Kidney capillary endothelial cell (primary cell): ENCODE measurements at places on chromosomes 5 and 9.
A peak's percentile ranks its signal among the peaks of the same experiment; 100 is the strongest.

- no peak for DNase-seq
These were observed 31.1 kb downstream of the DIMT1 start for GRCh38 chr5:62372600-62372999.

DNA sequence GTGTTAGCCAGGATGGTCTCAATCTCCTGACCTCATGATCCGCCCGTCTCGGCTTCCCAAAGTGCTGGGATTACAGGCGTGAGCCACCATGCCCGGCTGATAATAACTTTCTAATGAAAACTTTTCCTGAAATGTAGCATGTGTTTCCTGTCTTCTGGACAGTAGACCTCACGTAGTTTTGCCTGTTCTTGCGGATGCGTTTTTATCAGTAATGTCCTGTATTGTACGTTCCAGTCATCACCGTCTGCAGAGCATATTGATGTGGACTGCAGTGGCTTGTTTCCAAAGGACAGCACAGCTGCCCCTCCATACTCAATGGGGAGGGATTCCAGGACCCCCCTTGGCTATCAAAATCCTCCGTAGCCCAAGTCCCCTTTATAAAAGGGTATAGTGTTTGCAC, 12.8 kb downstream of the EXOC3 start:
- no peak for DNase-seq

DNA sequence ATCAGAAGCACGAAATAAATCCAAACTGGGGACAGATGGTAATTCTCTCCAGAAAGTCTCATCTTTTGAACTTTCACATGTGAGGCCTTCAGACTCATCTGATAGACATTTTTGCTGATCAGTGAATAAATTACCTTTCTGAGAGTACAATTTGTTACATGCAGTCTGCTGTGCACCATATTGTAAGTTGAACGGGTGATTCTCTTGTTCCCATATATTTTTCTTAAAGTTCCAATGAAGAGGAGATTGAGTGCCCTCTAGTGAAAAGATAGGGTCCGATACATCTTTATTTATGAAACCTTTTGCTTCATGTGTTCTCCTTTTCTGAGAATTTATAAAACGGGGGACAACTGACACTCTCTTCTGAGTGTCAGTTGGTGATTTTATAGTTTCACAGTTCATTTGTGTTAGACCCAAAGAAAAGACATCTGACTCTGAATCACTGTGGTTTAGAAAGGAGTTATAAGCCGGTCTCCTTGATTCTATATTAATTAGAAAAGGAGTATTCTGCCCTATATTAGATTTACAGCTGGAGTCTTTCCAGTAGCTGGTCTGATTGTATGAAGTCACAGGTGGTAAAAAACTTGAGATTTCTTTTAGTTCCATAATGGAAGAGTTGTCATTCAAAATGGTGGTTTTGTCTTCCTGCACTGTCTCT, 30.4 kb downstream of the GNG10 start:
- DNase-seq = peak; percentile 20

GRCh38 chr5:153080940-153081339, 409.5 kb upstream of the GRIA1 start:
- DNase-seq = no peak

- no peak for DNase-seq
These were observed 57.5 kb upstream of the FCN1 start for GRCh38 chr9:134975253-134975652.

DNA sequence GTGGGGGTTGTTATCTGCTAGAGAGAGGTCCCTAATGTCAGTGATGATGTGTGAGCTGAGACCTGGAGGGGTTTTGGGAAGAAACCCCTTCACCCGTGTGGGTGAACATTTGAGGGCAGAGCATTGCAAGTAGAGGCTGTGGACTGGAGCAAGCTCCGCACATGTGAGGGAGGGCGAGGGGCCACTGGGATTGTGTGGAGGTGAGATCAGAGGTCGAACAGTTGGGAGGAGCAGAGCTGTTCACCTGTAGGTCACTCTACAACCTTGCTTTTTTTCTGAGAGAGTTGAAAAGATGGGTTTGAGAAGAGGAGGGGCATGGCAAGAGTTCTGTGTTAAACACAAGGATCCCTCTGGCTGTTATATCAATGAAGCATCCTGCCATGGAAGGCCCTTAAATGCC, 480.4 kb upstream of the ZNF608 start:
- DNase-seq = no peak

DNA sequence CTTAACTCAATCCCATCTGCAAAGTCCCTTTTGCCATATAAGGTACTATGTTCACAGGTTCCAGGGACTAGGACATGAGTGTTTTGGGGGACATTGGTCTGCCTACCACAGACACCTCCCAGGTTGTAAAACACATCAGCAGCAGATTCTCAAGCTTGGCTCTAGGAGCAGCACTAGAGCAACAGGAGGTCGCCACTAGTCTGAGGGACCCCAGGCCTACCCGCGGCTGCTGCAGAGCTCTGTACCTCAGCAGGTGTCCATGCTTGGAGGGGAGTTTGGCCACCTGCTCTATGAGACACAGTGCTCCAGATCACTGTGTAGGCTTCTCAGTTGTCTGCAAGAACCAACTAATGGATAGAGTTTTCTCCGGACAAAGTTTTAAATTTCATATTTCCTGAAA, 262.2 kb upstream of the ARRDC3 start:
- DNase-seq = no peak

GRCh38 chr9:132769906-132770769, 99.9 kb downstream of the GTF3C4 start:
- peak; percentile 33 for DNase-seq

- DNase-seq = no peak
These were observed 157.9 kb upstream of the ALDH1B1 start for GRCh38 chr9:38234479-38235170.

DNA sequence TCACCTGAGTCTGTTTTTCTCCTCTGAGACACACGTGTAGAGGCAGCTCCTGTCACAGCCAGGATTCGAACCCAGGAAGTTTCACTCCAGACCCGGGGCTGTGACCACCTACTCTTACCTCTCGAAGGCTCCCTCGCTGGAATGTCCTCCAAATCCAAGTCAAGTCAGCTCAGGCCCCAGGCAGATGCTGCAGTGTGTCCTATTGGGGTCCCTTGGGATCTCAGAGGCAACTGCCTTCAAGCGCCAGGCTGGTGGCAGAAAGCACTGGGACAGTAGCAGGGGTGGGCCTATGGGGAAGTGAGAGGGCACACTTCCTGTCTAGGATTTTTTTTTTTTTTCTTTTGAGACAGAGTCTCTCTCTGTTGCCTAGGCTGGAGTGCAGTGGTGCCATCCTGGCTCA, 762 bp upstream of the ST6GALNAC4 start:
- no peak for DNase-seq

- peak; percentile 21 for DNase-seq
These were observed 74.4 kb downstream of the GLIS3 start for GRCh38 chr9:4225291-4226028.

DNA sequence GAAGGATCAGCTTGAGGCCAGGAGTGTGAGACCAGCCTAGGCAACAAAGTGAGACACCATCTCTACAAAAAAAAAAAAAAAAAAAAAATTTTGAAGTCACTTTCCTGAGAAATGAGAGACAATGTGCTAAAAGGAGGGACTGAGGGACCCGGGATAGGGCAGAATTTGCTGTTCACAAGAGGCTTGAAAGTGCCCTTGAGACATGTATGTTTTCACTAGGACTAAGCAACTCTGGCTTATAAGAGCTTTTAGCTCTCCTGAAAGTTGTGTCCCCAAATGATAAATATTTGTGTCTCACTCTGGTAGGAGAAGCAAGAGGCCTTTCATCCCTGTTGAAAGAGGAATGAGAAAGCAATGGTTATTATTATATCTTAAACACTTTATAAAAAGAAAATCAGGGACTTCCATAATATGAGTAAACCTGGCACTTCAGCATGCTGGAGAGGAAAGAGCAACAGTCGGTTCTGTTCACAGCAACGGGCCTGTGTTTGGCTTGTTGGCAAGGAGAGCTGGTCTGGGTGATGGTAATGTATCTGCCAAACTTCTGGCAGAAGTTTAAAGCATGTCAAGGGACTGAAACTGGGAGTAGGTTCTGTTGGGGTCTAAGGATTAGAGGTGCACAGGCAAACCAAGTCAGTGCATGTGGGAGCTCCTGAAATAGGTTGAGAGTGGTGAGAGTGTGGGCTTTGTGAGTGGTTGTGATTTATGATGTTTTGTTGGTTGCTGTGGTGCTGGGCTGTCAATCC, 32.2 kb downstream of the ENTREP1 start:
- DNase-seq = no peak

GRCh38 chr5:79464695-79465332, 49.1 kb downstream of the HOMER1 start:
- peak; percentile 38 for DNase-seq

GRCh38 chr5:157593052-157593757, 17.6 kb upstream of the ADAM19 start:
- no peak for DNase-seq

DNA sequence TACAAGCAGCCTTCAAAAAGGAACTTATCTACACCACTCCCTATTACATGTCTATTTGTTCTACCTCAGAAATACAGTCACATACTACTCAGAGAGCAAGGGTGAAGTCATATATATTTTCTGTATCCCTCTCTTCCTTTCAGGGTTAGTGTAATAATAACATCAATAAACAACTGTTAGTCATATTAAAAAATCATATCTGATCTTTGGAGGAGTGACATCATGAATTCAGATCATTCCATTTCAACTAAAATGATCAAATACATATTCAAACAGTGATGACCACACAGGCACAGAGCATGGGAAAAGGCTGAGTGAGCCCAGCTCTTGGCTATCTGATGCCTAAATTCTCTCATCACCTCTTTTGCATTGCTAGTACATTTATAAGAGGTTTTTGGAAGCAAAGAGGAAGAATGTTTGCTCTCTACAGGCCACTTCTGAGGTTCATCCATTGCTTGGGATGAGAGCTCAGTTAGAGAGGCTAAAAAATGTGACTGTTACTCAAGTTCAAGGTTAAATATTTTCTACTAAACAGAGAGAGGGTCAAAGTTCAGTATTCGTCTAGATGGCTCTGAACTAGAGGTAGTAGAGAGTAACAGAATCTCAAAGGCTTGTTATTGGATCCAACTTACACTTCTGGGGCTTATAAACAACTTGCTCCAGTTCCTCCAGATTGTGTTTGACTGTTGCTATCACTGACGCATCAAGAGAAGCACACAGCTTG, 39.0 kb downstream of the RIGI start:
- no peak for DNase-seq

DNA sequence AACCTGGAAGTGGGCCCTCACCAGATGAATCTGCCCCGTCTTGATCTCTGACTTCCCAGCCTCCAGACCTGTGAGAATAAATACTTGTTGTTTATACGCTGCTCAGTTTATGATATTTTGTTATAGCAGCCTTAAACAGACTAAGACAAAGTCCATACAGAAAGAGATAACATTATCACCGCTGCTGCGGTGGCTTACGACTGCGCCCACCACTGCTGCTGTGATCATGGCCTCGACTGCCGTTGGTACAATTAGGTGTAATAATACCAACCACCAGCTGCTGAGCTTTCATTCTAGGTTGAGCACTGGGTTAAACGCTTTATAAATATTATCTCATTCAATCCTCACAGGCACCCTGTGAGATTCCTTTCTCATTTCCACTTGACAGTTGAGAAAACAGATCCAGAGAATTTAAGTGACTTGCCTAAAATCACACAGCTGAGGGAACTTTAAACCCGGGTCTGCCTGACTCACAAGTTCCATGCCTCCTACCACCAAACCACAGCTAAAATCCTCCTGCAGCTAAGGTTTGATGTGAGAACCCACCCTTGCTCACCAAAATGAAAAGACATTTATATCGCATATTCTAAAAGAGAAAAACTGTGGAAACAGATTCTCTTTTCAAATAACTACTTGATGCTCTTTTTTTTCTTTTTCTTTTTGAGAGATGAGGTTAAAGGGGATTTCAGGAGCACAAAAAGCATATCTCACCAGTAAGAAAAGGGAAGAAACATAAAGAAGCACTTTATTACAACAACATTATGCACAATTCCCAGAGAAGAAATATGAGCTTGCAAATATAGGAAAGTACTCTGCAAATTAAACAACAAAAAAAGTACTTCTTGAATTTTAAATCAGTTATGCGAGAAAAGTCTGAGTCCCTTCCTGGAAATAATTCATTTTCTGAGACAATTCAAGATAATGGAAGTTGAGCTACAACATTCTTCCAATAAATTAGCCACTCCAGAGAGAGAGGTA, 23.9 kb downstream of the GOLM1 start:
- DNase-seq = no peak
